ENCODE measurements at places on chromosomes 2 and 18. TPM values are rescaled to one million over a fixed set of nuclear protein-coding genes. Genes with fewer than 3 reads are reported as not detected.

Gene HDHD2
- 52.2 TPM for polyA plus RNA-seq

Gene CPLX4
- 0.24 TPM for polyA plus RNA-seq

Gene PLGLB2
- 2.3 TPM for polyA plus RNA-seq

Gene NOSTRIN
- polyA plus RNA-seq = 44.2 TPM

Gene CYTIP
- polyA plus RNA-seq = 1.8 TPM

Gene ATIC
- 135 TPM for polyA plus RNA-seq

Gene CAPN14
- not detected for polyA plus RNA-seq

Gene GULP1
- polyA plus RNA-seq = 55.8 TPM

Gene LHCGR
- 0.38 TPM for polyA plus RNA-seq

Gene ACVR1C
- 0.23 TPM for polyA plus RNA-seq

DNA sequence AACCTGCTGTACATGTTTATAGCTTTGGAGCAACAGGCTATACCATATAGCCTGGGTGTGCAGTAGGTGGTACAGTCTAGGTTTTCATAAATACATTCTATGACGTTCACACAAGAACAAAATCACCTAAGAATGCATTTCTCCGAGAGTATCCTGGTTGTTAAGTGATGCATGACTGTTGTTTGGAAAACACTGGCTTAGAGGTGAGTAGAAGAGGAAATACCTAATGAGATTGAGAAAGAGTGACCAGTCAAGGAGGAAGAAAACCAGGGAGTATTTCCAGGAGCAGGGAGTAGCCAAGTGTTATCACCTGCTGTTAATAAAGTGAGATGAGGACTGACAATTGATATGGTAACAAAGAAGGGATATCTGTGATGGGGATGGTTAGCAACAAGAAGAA is 2.9 kb upstream of the ZNF892 start:
- DNase-seq = no peak

- no peak for DNase-seq
Measured at GRCh38 chr2:157055660-157056199, 201.8 kb upstream of the GALNT5 start.

DNA sequence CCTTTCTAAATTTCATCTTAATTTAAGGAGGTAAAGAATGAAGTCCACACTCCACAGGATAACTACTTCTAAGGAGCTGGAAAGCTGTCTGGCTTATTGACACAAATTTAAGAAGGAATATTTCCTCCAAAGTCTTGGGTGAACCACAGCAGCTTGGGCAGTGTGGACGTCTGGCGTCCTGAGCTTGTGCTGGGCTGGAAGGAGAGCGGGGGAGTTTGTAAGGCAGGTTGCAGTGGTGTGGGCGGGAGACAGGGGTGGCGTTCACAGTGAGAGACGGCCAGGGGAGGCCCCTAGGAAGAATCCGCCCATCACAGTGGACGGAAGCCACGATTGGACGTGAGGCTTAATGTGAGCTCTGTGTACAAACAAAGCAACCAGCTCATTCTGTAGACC is 25.7 kb downstream of the ADI1 start:
- no peak for DNase-seq

GRCh38 chr2:96239745-96240264 is 26.0 kb downstream of the TMEM127 start:
- no peak for DNase-seq

GRCh38 chr2:148926291-148926961 is 51.4 kb downstream of the KIF5C start:
- peak; percentile 20 for DNase-seq

DNA sequence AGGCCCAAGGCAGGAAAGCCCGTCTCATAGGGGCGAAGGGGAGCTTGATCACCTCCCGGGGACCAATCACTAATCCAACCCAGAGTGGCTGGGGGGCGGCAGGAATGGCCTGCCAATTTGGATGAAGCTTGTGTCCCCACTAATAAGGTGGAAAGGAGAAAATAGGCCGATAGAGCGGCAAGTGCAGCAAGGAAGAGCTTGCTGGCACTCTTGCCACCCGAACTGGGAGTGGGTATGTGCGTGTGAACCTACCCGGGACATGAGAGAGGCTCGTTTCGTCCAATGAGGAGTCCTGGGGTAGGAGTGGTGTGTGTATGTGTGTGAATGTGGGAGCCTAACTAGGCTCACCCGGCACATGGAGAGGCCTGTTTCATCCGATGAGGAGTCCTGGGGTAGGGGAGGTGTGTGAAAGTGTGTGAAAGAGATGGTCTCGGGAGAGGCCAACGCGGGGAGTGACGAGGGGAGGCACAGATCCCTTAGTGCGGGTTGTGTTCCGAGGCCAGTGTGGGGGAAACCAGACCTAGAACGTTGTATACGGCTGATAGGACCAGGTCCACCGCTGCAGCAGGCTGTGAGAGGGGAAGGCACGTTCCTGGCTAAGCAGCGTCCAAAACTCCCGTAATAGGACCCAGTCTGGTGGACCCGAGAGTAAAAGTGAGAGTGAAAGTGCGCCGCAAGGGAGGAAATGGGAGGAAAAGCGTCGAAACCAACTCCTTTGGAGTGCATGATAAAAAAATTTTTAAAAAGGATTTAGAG is 47.1 kb upstream of the SELENOI start:
- peak; percentile 56 for DNase-seq

DNA sequence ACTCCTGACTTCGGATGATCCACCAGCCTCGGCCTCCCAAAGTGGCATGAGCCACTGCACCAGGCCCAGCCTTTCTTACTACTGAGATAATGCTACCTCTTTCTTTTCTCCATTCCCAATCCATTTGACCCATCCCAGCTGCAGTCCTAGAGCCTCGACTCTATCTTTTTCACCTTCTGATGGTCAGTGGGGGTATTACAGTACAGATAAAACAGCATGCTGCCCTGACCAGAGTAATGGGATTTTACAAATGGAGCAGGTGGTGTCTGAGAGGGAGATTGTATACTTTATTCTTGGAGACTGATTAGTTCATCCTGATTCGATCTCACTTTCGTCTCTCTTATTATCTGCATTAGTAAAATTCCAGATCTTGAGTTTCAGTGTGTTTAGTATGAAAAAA is 238.6 kb upstream of the TNP1 start:
- no peak for DNase-seq

GRCh38 chr2:236159778-236160170 is 8.4 kb downstream of the GBX2 start:
- no peak for DNase-seq

DNA sequence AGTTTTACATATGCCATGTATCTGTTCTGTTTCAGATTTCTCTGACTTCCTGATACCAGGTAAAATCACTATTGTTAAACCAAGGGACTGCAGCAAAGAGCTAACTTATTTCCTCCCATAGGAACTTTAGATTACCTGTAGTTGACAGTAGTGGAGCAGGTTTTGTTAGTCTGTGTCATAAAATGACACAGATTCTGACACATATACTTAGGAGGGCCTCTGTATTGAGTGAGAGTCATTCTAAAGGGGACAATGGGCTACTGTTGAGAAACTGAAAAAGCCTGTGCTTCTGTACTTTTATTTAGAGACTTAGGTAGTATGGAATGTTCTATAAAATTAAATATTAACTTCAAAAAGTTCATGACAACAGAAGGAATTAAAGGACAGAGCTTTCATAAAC is 48.2 kb downstream of the KCMF1 start:
- DNase-seq = no peak

GRCh38 chr2:199488772-199489400 is 31.1 kb upstream of the SATB2 start:
- DNase-seq = no peak

DNA sequence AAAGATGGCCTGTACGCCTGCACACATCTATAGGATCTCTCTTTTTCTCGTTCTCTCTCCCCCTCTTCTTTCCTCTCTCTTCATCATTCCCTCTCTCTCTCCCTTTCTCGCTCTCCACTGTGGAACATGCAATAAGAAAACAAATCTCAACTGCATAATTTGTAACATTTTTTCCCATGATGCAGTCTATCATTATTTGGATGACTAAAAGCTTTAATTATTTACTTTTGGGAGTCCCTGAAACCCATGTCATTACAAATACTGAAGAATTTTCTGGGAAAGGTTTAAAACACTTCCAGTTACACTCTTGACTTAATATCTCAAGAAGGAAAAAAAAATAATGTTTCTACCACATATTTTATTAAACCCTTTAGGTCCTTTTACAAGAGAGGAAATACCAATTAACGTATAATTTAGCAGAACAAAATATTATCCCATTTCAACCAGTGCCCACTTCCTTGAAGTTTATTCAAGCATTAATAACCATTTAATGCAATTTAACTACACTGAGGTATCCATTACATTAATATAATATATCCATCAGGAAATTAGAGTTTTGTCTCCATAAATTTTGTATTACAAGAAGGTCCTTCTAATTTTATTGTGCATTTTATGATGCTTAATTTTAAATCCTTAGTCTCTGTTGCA is 1615.2 kb upstream of the ACVR2A start:
- DNase-seq = no peak

- DNase-seq = no peak
Measured at GRCh38 chr2:26615860-26616705, 25.1 kb downstream of the CIB4 start.

DNA sequence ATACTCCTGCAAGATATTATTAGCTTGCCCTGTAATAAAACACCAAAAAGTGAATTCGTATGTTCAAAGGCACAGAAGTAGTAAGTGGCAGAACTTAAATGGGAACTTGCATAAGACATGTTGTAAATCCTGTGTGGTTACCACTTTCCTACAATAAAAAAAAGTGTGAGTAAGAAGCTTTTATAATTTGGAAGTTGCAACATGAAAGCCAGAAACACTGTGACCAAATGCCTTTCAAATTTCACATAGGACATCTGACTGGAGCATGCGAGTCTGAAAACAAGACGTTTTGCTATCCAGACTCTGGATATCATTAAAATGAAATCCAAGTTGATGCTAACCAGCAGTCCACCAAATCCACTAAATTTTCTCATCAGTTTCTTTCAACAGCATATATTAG is 886.2 kb upstream of the NRXN1 start:
- no peak for DNase-seq

- DNase-seq = no peak
Measured at GRCh38 chr2:229388731-229389130, 117.6 kb upstream of the PID1 start.

DNA sequence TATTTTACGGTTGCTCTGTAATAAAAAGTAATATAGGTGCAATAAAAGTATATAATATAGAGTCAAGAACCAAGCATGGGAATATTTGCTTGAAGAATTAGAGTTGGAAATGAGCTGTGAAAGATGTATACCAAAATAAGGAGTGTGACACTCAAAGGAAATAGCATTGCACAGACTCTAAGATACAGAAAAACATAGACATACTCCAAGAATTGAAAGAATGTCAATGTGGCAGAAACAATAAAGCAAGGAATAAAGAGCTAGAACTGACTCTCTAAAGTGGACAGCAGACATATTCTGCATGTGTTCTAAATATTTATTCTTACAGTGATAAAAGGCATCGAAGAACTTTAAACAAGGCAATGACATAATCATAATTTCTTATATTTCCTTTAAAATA is 561.1 kb upstream of the SETBP1 start:
- no peak for DNase-seq

DNA sequence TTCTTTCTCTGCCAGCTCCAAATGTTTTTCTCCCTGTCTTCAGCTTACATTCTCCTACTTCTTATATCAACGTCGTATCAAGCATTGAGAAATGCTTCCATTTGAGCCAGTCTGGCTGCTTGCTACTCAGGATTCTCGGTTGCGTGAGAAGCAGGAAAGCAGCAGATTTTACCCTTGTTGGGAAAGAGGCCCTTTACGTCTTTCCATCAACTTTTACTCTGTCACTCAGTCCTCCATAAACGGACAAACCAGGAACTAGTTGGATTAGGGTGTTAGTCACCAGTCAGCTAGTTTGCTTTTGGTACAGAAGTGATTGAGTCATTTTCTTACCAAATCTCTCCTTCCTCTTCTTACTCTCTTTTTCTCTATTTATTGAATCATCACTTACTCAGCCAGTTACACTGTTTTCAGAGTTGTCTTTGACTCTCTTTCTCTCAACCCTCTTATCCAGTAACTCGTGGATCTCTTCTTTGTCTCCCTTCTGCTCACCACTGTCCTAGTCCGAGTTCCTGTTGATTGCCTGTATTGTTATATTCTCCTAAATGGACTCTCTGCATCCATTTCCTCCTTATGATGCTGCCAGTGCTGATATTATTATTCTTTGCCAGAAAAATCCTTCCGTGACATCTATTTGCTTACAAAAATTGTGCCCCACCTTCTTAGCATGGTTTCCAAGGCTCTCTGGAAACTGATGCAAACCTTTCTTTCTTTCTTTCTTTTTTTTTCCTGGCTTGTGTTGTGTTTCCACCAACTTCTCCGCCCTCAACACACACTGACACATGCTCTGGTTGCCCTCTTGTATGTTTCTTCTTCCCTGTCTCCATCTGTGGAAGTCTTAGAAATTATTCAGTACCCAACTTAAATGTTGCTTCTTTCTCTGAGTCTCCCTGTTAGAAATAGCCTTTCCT is 61.5 kb downstream of the VRK2 start:
- DNase-seq = no peak

GRCh38 chr2:20455076-20455587 is 8.3 kb downstream of the RHOB start:
- DNase-seq = no peak

DNA sequence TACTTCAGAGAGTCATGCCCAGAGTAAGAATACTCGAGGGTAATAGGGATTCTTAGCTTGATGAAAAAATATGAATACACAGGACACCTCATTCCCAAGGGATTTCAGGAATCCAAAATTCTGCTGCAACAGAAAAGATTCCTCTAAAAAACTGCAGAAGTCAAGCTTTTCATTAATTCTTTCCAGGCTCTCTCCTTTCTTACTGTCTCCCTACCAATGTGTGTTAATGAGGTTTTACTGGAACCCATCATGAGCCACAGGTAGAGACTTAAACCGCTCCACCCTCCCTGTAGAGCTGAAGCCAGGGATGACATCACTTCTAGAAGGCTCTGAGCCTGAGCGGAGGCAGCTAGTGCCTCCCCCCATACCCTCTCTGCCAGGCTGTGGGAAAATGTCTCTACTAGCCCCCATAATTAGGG is 3.4 kb downstream of the SDC1 start:
- DNase-seq = no peak

DNA sequence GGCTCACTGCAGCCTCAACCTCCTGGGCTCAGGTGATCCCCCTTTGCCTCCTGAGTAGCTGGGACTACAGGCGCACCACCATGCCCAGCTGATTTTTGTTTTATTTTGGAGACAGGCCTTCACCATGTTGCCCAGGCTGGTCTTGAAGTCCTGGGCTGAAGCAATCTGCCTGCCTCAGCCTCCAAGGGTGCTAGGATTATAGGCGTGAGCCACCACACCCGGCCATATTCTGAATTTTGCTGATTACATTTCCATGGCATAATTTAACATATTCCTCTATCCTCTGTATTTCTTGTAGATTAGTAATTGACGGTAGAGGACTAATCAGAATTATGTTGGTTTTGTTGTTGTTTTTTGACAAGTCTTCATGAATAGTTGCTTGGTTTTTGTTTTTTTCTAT is 50.6 kb downstream of the MEX3C start:
- no peak for DNase-seq

DNA sequence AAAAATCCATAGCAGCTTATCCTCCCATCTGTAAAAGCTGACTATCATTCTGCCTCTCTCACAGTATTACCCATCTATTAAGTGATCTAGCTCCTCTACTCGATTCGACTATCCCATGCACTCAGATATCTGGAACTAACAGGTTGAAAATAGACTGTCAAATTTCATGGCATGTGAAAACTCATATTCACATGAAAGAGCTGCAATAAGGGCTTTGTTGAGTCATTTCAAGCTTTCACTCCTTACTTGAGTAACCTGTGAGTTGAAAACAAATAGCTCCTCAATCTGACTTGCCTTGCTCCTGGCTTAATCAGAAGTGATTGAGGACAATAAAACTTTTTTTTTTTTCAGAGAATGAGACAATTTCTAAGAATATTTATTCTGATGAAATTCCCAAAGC is 192.4 kb upstream of the ERBB4 start:
- no peak for DNase-seq

Data from left renal cortex interstitium (tissue), 4 donors.